ENCODE measurements at places on chromosomes 6 and 20.

- DNase-seq, result peak; percentile 89
Observed at GRCh38 chr6:29723262-29723665, at the start of gene HLA-F. Gene HLA-F, plus strand, starts transcription at chr6:29723434. Its CDS starts 30 bp downstream, at chr6:29723464.

DNA sequence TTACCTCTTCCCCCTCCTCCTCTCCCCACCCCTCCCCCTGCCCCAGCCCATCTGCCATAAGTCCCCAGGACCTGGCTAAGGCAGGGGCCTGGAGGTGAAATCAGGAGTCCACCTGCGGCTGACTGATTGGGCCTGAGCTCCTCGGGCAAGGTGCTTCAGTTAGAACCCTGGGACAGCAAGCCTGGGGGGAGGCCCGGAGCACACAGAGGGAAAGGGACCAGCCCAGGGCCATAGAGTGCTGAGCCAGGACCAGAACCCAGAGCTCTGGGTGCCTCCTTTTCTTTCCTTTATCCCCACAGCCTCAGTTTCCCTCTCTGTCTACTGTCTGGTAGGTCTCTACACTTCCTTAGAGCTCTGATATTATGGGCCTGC is 35.7 kb upstream of the VEGFA start:
- no peak for DNase-seq

GRCh38 chr6:36683656-36684446 is 5.3 kb downstream of the CDKN1A start:
- no peak for DNase-seq

GRCh38 chr20:33076662-33077372 is 2.6 kb upstream of the BPIFB4 start:
- DNase-seq, result peak; percentile 53

- DNase-seq, result no peak
Observed at GRCh38 chr20:3446779-3447178, 24.0 kb upstream of the ATRN start.

GRCh38 chr20:14055127-14055742 is 59.9 kb downstream of the MACROD2 start:
- peak; percentile 37 for DNase-seq

- no peak for DNase-seq
Observed at GRCh38 chr20:39876976-39877635, 811.9 kb downstream of the MAFB start.

- DNase-seq, result no peak
Observed at GRCh38 chr6:169839029-169839481, 87.6 kb downstream of the ERMARD start.

DNA sequence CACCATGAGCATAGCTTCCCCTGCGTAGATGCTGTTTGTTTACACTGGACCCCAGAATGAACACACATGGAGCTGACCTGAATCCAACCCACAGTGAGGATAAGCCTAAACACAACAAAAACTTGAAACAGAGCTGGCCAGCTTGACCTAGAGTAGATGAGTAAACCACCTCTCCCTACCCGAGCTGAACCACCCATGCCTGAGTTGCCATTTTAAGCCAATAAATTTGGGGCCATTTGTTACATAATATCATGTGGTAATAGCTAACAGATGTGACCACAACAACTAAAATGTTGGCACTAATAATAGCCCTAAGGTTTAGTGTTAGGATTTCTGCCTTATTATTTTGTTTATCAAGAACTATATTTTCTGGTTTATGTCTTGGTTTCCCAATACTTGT is 103.2 kb upstream of the GRIK2 start:
- no peak for DNase-seq

DNA sequence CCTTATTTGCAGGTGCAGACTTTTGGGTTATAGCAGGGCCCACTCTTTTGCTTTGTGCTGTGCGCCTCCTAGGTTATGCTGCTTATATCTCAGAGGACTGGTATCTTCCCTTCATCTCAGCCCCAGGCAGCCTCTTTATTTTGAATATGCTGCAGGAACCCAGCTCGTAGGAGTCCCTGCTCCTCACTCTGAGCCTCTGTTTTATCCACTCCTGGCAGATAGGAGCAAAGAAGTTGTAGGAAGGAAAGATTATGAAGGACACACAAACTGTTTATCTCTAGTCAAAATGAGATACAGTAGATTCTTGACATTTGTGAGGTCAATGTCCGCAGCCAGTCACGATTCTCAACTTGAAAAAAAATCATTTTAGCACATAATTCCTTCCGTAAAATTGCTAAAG is 15.6 kb downstream of the L3MBTL3 start:
- DNase-seq, result no peak

DNA sequence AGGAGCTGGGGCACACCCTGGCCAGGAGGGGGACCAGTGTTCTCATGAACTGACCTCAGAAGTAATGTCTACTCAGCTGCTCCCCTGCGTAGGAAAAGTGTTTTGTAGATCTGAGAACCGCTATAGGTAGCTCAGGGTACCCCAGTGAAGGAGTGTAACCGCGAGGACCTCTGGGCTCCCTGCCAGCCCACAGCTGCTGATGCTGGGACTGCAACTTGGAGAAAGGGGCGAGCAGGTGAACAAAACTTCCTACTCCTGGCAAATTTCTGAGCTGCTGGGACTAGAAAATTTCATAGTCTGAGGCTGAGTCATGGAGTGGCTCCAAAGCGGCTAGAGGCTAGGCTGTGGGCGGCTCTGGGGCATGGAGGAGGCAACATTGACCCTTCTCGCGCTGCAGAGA is 51.9 kb downstream of the PYGB start:
- no peak for DNase-seq

- DNase-seq, result peak; percentile 53
Observed at GRCh38 chr20:51616060-51616459, 73.5 kb upstream of the NFATC2 start.

GRCh38 chr6:130841128-130841728 is 14.0 kb downstream of the SMLR1 start:
- no peak for DNase-seq

- DNase-seq, result no peak
Observed at GRCh38 chr6:87396595-87397392, 11.0 kb upstream of the CFAP206 start.

DNA sequence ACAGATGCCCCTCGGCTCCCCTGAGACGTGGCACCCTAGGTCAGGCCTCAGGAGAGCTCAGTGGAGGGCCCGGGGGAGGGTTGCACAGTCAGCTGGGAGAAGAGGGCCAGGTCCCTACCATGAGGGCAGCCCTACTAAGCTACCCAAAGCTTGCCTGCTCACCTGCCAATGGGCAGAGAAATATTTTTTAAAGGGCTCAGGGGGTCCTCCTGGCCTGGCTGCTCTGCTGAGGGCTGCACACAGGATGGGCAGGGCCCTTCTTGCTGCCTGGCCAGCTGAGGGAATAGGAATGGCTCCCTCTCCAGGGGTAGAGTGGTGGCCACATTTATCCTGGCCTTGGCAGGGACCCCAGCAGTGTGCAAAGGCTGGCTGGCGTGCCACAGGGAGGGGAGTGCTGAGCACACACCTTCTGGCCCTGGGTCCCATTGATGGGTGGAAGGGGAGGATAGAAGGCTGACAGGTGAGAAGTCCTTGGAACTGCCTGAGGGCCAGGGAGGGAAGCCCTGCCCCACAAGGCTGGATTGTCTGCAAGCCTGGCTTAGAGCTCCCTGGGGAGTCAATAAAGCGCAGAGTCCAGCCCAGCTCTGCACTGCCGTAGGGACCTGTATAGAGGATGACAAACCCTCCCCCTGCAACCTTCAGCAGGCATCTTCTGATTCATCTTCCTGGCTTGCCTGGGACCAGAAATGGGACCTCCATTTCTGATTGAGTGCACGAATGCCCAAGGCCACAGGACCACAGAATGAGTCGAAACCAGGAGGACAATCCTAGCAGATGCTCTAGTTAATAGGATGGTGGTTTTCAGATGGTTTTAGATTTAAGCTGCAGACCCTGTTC is 62.1 kb downstream of the NOL4L start:
- DNase-seq, result no peak

DNA sequence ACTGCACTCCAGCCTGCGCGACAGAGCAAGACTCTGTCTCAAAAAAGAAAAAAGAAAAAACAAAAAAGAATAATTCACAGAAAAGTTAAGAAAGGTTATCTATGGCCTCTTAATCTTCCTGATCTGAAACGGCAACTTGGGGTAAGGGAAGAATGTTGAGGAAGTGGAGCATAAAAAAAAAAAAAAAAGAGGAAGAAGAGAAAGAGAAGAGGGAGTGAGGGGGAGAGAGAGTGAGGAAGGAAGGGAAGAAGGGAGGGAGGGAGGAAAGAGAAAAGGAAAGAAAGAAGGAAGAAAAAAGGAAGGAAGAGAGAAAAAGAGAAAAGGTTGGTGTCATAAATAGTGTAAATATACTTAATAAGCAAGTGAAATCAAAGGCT is 68.9 kb upstream of the NCOA3 start:
- no peak for DNase-seq

DNA sequence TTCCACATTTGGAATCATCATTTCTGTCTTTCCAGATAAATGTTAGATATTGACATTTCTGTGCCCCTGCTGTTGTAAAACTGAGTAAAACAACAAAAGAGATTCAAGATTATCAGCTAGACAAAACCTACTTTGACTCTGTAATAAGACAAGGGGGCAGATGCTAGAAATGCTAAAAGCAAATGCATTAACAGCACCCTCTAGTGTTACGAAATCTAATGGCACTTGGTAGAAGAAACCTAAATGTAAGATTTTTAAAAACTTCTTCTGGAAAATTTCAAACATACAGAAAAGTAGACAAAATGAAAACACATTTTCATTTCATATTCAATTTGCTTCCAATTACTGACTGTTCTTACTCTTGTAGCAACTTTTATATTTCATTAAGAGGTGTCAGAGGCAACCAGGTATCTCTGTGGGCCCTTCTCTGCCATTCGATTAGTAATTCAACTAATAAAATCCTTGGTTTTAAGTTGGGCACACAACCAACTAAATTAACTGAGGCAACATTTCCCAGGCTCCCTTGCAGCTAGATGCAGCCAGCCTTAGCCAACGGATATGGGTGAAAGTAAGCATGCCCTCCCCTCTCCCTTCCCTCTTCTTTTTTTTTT is 45.0 kb downstream of the SLC23A2 start:
- DNase-seq, result peak; percentile 63

Measured in iPS-NIHi11 (cell line).